Fibroblast of lung (primary cell): ENCODE measurements at places on chromosomes 2 and 18. TPM values are rescaled to one million over a fixed set of nuclear protein-coding genes. Genes with fewer than 3 reads are reported as not detected.

DNA sequence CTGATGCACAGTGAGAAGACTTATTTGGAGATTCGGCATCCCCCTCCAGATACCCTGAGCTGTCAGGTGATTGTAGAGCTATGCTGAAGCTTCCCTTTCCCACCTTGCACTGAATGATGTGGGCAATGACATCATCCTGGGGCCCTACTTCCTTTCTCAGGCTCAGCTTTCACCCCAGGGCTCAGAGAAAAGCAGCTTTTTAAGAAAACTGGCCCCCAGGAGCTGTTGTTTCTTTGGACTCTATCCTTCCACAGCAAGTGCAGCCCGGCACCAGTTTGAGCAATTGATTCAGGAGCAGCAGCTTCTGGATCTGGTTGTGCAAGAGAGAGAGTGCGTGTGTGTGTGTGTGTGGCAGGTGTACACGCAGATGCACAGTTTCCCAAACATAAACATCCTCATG, 251.3 kb downstream of the ANAPC1 start:
- DNase-seq, result peak; percentile 55
- no peaks in the 10 kb centered on the region for H3K4me1 ChIP-seq
- H3K4me3 ChIP-seq, result no peak overlapping the region

DNA sequence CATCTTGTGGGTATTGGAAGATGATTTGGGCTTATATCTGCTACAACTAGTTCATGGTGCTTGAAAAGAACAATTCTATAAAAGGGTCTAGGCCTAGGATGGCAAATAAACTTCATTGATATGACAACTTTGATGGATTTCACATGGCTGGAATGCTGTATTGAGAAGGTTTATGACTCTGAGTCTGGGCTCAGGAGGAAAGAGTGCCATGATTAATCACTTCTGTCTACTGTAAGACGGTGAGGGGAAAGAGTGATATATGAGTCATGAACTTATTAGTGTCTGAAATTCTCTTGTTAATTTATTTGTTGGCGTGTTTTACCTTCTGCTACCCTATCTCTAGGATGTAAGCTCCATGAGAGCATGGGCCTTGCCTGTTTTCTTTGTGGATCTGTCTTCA, 17.0 kb upstream of the ADCYAP1 start:
- DNase-seq, result peak; percentile 30
- H3K4me1 ChIP-seq, result no peaks in the 10 kb centered on the region
- no peaks in the 10 kb centered on the region for H3K27me3 ChIP-seq
- no peak overlapping the region for H3K4me3 ChIP-seq
- no peak overlapping the region for H3K27ac ChIP-seq
- H3K36me3 ChIP-seq, result no peaks in the 10 kb centered on the region

GRCh38 chr2:75146606-75147332, 52.6 kb downstream of the TACR1 start:
- H3K36me3 ChIP-seq, result no peaks in the 10 kb centered on the region
- no peak overlapping the region for H3K27ac ChIP-seq
- no peak overlapping the region for H3K4me3 ChIP-seq
- DNase-seq, result peak; percentile 13
- H3K4me1 ChIP-seq, result no peaks in the 10 kb centered on the region

- H3K36me3 ChIP-seq, result no peaks in the 10 kb centered on the region
- no peak for DNase-seq
- H3K4me3 ChIP-seq, result no peak overlapping the region
- H3K27ac ChIP-seq, result no peak overlapping the region
- no peaks in the 10 kb centered on the region for H3K4me1 ChIP-seq
- H3K27me3 ChIP-seq, result no peaks in the 10 kb centered on the region
These were observed 825.1 kb downstream of the SLC4A3 start for GRCh38 chr2:220452561-220452960.

GRCh38 chr2:138724327-138724726, 55.9 kb downstream of the NXPH2 start:
- H3K4me3 ChIP-seq, result no peak overlapping the region
- no peak overlapping the region for H3K27ac ChIP-seq
- no peaks in the 10 kb centered on the region for H3K4me1 ChIP-seq
- no peaks in the 10 kb centered on the region for H3K27me3 ChIP-seq
- DNase-seq, result no peak

- H3K27ac ChIP-seq, result no peak overlapping the region
- H3K27me3 ChIP-seq, result peaks cover 8% of the 10 kb centered on the region
- DNase-seq, result no peak
These were observed 130.8 kb upstream of the MSH6 start for GRCh38 chr2:47652061-47652690.

- H3K27me3 ChIP-seq, result no peaks in the 10 kb centered on the region
- DNase-seq, result peak; percentile 80
- H3K36me3 ChIP-seq, result no peaks in the 10 kb centered on the region
- no peaks in the 10 kb centered on the region for H3K4me1 ChIP-seq
These were observed 32.1 kb downstream of the PLEKHM3 start for GRCh38 chr2:207993151-207993763.

- H3K4me3 ChIP-seq, result no peak overlapping the region
- no peaks in the 10 kb centered on the region for H3K36me3 ChIP-seq
- DNase-seq, result peak; percentile 15
- no peaks in the 10 kb centered on the region for H3K4me1 ChIP-seq
These were observed 136.6 kb downstream of the ZAP70 start for GRCh38 chr2:97849881-97850528.

- H3K36me3 ChIP-seq, result no peaks in the 10 kb centered on the region
- no peaks in the 10 kb centered on the region for H3K27me3 ChIP-seq
- H3K27ac ChIP-seq, result no peak overlapping the region
- no peak overlapping the region for H3K4me3 ChIP-seq
- peak; percentile 48 for DNase-seq
These were observed 36.7 kb downstream of the FANCL start for GRCh38 chr2:58204195-58204959.

DNA sequence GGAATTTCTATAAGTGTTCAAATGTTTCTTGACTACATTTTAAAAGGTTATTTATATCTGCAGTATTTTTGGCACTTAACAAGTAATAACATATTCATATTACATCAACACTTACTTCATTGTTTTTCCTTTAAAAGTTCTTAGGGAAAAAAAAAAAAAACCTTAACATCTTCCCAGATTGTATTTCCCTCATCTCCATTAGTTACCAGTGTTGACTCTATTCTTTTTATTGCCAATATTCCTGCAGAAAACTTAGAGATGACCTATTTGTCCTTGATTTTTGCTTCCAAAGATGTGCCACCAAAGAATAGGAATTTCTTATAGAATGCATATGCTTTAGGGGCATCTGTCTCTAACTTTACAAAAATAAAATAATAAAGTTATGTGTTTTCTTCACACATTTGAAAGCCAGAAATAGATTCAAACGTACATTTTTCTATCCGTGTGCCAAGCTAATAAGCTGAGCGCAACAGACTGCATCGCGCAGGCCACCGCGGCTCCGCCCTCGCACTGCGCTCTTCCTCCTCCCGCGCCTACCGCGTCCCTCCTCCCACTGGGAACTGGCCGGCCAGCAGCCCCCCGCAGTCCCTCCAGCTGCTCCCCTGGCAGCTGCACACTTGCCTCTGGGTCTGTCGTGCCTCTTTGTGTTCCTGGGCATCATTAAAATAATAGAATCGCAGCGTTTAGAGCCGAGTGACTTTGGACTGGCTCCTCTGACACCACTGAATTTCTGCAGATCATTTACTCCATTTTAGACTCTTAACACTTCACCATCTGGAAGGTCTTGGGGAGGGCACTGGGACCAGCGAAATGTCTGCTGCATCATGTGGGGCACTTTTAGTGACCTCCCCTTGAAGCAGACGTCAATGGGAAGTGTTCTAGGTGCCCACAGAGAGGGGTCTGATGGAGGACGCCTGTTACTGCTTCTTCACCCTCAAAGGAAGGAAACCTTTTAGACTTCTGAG, 21.2 kb upstream of the NAB1 start:
- H3K36me3 ChIP-seq, result no peaks in the 10 kb centered on the region
- H3K27me3 ChIP-seq, result no peaks in the 10 kb centered on the region
- no peak overlapping the region for H3K27ac ChIP-seq
- DNase-seq, result no peak

- H3K27me3 ChIP-seq, result no peaks in the 10 kb centered on the region
- DNase-seq, result no peak
- peaks cover 11% of the 10 kb centered on the region for H3K4me1 ChIP-seq
- H3K27ac ChIP-seq, result no peak overlapping the region
These were observed 42.4 kb downstream of the TNS1 start for GRCh38 chr2:217960351-217960750.

GRCh38 chr2:10048501-10049171, 5.3 kb downstream of the KLF11 start:
- H3K4me3 ChIP-seq, result no peak overlapping the region
- no peaks in the 10 kb centered on the region for H3K4me1 ChIP-seq
- DNase-seq, result peak; percentile 44
- peaks cover 5% of the 10 kb centered on the region for H3K36me3 ChIP-seq
- H3K27me3 ChIP-seq, result no peaks in the 10 kb centered on the region

DNA sequence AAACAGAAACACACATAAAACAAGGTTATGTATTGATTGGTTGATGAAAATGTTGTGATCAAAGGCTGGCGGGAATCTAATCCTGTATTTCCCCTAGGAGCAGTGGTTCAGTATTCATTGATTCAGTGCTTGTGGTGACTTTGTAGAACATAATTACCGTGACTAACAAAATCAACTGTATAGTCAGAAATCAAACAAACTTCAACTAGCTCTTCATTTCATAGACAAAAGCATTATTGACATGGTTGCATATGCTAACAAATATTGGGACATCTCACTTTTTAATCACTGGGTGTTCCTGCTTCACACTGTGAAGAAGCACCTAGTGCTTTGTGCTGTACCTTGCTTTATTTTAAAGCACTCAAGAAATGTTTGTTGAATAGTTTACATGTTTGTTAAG, 41.4 kb downstream of the USP14 start:
- H3K27ac ChIP-seq, result no peak overlapping the region
- H3K27me3 ChIP-seq, result no peaks in the 10 kb centered on the region
- no peaks in the 10 kb centered on the region for H3K4me1 ChIP-seq
- peaks cover 3% of the 10 kb centered on the region for H3K36me3 ChIP-seq
- no peak for DNase-seq

GRCh38 chr2:128724972-128725371, 406.3 kb upstream of the HS6ST1 start:
- H3K36me3 ChIP-seq, result no peaks in the 10 kb centered on the region
- no peak overlapping the region for H3K4me3 ChIP-seq
- no peak overlapping the region for H3K27ac ChIP-seq
- no peaks in the 10 kb centered on the region for H3K27me3 ChIP-seq
- peaks cover 4% of the 10 kb centered on the region for H3K4me1 ChIP-seq
- no peak for DNase-seq

GRCh38 chr2:44135296-44135695, 33.4 kb upstream of the PPM1B start:
- peak overlapping the region; percentile 66 for H3K27ac ChIP-seq
- H3K4me1 ChIP-seq, result peaks cover 7% of the 10 kb centered on the region
- DNase-seq, result no peak
- H3K27me3 ChIP-seq, result no peaks in the 10 kb centered on the region

- DNase-seq, result no peak
- no peaks in the 10 kb centered on the region for H3K4me1 ChIP-seq
- no peaks in the 10 kb centered on the region for H3K36me3 ChIP-seq
- H3K27me3 ChIP-seq, result no peaks in the 10 kb centered on the region
These were observed 12.5 kb upstream of the REG1B start for GRCh38 chr2:79100285-79100684.

GRCh38 chr2:239727182-239727775, 297.9 kb downstream of the NDUFA10 start:
- no peak overlapping the region for H3K27ac ChIP-seq
- H3K36me3 ChIP-seq, result no peaks in the 10 kb centered on the region
- no peaks in the 10 kb centered on the region for H3K4me1 ChIP-seq

- no peak overlapping the region for H3K4me3 ChIP-seq
- DNase-seq, result no peak
- H3K27me3 ChIP-seq, result peaks cover 11% of the 10 kb centered on the region
- H3K27ac ChIP-seq, result no peak overlapping the region
These were observed 30.5 kb upstream of the TWIST2 start for GRCh38 chr2:238817382-238817781.

- peaks cover 4% of the 10 kb centered on the region for H3K4me1 ChIP-seq
- no peak overlapping the region for H3K27ac ChIP-seq
- H3K27me3 ChIP-seq, result no peaks in the 10 kb centered on the region
- peak; percentile 60 for DNase-seq
These were observed 5.6 kb downstream of the ACSL3 start for GRCh38 chr2:222866358-222866960.

GRCh38 chr2:6877402-6878304, at the start of gene RSAD2:
TSS of gene RSAD2 (plus strand) at chr2:6877777. CDS start at chr2:6877801, 24 bp downstream.
- no peaks in the 10 kb centered on the region for H3K4me1 ChIP-seq
- H3K4me3 ChIP-seq, result peak within 1 kb of the TSS; percentile 35
- H3K27ac ChIP-seq, result no peak within 1 kb of the TSS
- H3K36me3 ChIP-seq, result no peaks in the 10 kb centered on the region
- peak; percentile 42 for DNase-seq

GRCh38 chr2:160068906-160069305, 6.5 kb upstream of the PLA2R1 start:
- no peak overlapping the region for H3K4me3 ChIP-seq
- no peaks in the 10 kb centered on the region for H3K4me1 ChIP-seq
- no peak for DNase-seq
- H3K27ac ChIP-seq, result no peak overlapping the region
- no peaks in the 10 kb centered on the region for H3K36me3 ChIP-seq

- no peak for DNase-seq
- no peak overlapping the region for H3K27ac ChIP-seq
- H3K4me3 ChIP-seq, result no peak overlapping the region
- no peaks in the 10 kb centered on the region for H3K36me3 ChIP-seq
- no peaks in the 10 kb centered on the region for H3K4me1 ChIP-seq
- no peaks in the 10 kb centered on the region for H3K27me3 ChIP-seq
These were observed 2.0 kb downstream of the IL1A start for GRCh38 chr2:112782234-112782799.

- peaks cover 2% of the 10 kb centered on the region for H3K36me3 ChIP-seq
- no peaks in the 10 kb centered on the region for H3K27me3 ChIP-seq
- H3K4me3 ChIP-seq, result no peak overlapping the region
- H3K27ac ChIP-seq, result no peak overlapping the region
These were observed 89.0 kb downstream of the MARCHF4 start for GRCh38 chr2:216283038-216283900.

The PAX8 gene
- 0.50 and 0.51 TPM in 2 replicates for total RNA-seq

The VWA3B gene
- total RNA-seq, result 0.17 and 0.26 TPM in 2 replicates

The SEPTIN10 gene
- 90.3 and 101 TPM in 2 replicates for total RNA-seq

The LRRTM4 gene
- not detected in 2 replicates for total RNA-seq

The NT5DC4 gene
- not detected in 2 replicates for total RNA-seq

The COLEC12 gene
- 24.8 and 60.6 TPM in 2 replicates for total RNA-seq

The CACNB4 gene
- 0.66 and 2.1 TPM in 2 replicates for total RNA-seq

The IL37 gene
- total RNA-seq, result not detected in 2 replicates

The MGAT4A gene
- 0.17 and 0.26 TPM in 2 replicates for total RNA-seq

The RAX gene
- not detected in 2 replicates for total RNA-seq

The FOXD4L1 gene
- 0.17 and 0.26 TPM in 2 replicates for total RNA-seq

The GNAL gene
- 0.50 and 0.77 TPM in 2 replicates for total RNA-seq

The TMEM247 gene
- total RNA-seq, result not detected in 2 replicates
